Forelimb muscle (tissue), 1 donor: ENCODE measurements at places on chromosomes 6 and 20.

DNA sequence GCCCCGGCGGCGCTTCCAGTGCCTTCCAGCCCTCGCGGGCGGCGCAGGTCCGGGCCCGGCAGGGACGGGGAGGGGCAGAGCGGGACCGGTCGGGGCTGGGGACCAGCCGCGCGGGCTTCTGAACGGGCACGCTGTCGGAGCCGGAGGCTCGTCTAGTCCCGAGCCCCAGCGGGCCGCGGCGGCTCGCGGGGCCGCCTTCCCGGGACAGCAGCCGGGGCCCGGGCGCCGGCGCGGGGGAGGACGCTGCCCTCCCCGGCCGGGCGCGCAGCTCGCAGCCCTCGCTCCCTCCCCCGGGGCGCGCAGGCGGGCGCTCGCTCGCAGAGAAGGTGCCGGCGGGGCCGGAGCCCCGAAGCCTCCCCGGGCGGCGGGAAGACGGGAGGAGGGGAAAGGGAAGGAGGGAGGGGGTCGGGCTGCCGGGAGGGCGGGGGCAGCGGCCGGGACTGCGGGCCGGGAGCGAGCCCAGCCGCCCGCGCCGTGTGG lies 696 bp upstream of the SIRPA start:
- no peak for DNase-seq

GRCh38 chr20:10137533-10137932 lies 81.1 kb upstream of the SNAP25 start:
- DNase-seq = no peak

DNA sequence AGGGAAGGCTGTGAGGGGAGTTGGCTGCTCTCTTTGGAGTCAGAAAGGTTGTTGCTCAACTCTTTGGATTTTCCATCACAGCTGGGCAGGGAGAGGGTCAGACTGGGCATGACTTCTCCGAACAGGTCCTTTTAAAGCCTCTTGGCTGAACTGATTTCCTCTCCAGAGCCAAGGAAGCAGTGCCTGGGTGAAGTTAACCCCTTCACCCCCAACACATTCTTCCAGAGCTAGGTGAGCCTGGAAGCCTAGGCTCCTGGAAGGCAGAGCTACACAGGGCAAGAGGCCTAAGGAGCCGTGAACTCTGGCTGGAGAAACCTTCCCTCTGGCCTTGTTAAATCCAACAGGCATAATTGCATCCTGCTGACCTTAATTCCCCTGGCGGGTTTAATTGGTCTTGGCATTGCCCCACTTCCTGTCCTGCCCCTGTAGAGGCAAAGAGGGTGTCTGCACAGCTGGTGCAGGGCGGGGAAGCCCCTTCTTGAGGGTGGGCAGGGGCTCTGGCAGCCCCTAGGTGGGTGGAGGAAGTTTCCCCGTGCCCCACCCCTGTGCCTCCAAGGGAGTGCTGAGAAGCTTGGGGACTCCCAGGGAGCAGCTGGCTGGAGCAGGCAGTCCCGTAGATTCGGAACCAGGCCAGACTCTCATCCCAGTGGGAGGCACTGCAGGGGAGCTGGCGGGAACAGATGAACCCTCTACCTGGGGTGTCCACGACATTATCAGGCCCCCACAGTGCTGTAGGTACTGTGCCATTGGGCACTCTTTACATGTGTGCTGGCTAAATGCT lies 3.6 kb upstream of the MYLK2 start:
- DNase-seq = no peak

GRCh38 chr20:49384437-49385434 lies 97.7 kb downstream of the KCNB1 start:
- no peak for DNase-seq

- no peak for DNase-seq
These were observed 87.1 kb downstream of the ERMARD start for GRCh38 chr6:169838346-169839028.
